Body of pancreas (tissue), 4 donors: ENCODE measurements at places on chromosomes 3 and 15. TPM values are rescaled to one million over a fixed set of nuclear protein-coding genes. Genes with fewer than 3 reads are reported as not detected.

- DNase-seq: no peak
These were observed 35.5 kb downstream of the ATP8B4 start for GRCh38 chr15:50083424-50084025.

GRCh38 chr15:62067448-62068044 lies 769 bp downstream of the C2CD4A start:
- peak; percentile 48 for DNase-seq

FGD5 gene
- total RNA-seq: 7.8 TPM

DNA sequence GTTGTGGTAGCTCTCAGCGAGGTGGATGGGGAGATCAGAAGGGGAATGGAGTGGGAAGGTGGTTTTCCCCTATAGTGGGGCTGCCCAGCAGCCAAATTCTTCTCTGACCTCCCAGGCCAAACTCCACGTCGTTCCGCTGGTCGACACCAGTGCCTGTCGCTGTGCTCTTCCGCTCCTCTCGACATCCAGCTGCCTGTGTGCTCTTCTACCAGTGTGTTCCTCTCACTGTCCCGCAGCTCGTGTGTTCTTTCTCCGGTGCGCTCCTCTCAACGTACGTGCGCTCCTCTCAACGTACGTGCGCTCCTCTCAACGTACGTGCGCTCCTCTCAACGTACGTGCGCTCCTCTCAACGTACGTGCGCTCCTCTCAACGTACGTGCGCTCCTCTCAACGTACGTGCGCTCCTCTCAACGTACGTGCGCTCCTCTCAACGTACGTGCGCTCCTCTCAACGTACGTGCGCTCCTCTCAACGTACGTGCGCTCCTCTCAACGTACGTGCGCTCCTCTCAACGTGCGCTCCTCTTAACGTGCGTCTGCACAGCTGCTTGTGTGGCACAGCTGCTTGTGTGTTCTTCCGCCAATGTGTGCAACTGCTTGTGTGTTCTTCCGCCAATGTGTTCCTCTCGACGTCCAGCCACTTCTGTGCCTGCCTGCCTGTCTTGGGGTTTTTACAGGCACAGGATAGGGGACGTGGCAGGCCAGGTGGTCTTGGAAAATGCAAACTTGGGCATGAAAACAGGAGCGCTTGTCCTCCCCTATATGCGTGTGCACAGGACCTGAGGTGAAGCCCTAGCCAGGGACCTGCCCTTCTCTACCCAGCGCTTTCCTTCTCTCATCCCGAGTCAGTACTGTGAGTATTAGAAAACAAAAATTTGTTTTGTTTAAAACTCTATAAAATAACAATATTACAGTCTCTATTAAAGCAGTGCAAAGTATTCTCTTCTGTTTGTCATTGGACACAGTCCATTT lies 991.1 kb downstream of the GBE1 start:
- DNase-seq: no peak

LYSMD4 gene
- total RNA-seq: 12.5 TPM

DNA sequence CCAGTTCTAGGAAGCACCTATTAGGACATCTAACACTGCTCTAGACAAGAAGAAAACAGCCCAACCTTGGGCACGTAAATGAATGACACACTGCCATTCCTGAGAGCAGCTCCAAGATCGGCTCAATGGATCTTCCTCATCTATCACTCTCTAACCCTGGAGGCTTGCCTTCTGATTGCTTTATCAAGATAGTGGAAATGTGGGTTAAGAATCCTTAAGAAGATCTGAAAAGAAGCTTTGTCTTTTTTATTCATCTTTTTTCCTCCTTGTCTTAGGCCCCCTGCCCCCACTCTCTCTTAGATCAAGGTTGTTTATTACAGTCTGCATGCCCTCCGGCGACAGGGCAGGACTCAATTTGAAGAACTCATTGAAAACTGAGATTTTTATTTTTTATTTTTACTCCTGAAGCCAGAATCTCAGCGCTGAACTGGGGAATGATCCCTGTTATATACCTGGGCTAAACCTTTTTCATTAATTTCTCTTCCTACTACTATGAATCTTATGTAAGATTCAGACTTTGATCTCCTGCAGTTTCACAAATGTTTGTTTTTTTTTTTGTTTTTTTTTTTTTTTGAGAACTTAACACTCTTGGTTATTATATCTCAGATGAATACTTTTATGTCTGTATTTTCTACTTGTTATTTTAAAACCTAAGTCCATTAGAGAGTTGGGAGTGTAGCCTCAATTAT lies 219.5 kb downstream of the SV2B start:
- no peak for DNase-seq

- no peak for DNase-seq
These were observed 319.2 kb upstream of the SEMA6D start for GRCh38 chr15:47398132-47398531.

GRCh38 chr3:46999516-47000197 lies 20.2 kb downstream of the NBEAL2 start:
- no peak for DNase-seq

GRCh38 chr3:179788996-179789395 lies 136.2 kb downstream of the USP13 start:
- DNase-seq: peak; percentile 26
